Natural killer cell treated with Interleukin-12 subunit alpha and Interleukin-12 subunit beta and Interleukin-15 and Interleukin-18, amount 100 ng/mL, for 72 hours (primary cell): ENCODE measurements at places on chromosomes 2 and 18.

DNA sequence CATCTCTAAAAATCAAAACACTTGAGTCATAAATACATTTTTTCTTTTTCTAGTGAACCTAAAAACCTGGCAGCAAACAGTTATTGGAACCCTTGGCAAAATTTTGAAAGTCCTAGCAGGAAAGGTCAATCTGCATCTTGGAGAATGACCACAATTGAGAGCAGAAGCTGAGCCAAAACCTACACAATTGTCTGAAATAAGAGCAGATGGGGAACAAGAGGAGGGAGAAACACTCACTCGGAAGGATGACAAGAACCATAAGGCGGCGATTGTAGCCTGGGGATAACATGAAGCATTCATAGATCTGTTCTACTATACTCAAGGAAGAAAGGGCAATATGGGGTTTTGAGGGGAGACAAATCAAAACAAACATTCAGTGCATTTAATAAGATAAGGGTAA is 117.0 kb downstream of the CHN1 start:
- no peak for DNase-seq

GRCh38 chr18:29161429-29161828 is 984.5 kb upstream of the CDH2 start:
- DNase-seq, result no peak

- no peak for DNase-seq
Measured at GRCh38 chr2:111052621-111053020, 68.1 kb upstream of the BCL2L11 start.

DNA sequence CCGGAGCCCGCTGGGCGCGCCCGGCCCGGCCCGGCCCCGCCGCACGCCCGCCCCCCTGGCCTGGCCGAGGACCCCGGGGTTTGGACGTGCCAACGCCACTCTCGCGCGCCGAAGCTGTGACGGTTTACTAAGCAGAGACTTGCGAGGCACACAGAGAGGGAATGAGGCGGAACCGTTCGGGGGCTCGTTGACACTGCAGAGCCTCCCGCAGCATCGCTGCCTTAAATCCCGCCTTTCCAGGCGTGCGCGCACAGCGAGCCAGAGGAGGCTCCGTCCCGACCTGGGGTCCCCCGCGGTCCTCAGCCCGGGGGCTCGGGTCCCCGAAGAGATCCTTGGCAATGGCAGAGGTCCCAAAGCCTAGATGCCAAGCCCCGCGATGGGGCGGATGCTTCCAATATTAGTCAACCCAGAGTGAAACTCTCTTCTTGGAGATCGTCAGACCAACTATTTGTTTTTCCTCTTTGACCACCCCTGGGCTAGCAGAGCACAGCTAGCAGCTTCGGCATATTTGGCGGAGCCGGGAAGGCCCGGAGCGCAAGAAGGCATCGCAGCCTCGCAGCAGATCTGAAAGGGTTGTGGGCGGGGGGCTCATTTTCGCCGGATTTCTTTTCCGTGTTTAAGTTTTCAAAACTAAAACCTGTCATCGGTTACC is at the start of gene ZNF385B:
Gene ZNF385B (minus strand): TSS at position 197 of the 652 bp plus-strand sequence.
- no peak for DNase-seq

DNA sequence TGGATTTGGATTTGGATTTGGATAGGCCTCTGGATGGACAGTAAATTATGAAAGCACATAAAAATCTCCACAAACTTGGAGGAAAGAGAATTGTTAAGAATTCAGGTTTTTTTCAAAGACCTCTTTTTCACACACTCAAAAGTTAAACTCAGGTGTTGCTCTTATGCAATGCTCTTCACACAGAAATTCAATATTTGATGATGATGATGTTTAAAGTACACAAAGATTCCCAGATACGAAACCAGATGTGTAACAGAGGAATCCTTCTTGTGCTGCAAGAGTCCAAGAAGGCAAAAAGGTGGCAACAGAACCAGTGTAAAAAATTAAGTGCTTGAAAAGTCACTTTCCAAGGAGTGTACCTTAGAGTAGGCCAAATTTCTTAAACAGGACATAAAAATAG is 75.8 kb upstream of the SPATS2L start:
- DNase-seq, result no peak

DNA sequence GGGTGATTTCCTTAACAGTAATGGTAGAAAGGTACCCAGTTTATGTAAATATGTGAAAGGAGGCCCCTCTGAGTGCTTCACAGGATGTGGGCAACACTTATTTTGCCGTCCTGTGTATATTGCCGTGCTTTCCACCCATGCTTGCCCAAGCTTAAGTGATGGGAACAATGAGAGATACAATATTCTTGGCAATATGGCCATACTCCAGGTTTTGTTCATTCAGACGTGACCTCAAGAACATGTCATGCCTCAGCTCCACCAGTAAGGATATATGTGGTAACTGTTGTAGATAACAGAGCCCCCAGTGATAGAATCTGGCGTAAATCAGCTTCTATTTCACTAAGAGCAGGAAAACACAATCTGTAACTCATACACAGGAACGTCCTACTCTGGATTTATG is 318.7 kb downstream of the PTPRM start:
- no peak for DNase-seq

DNA sequence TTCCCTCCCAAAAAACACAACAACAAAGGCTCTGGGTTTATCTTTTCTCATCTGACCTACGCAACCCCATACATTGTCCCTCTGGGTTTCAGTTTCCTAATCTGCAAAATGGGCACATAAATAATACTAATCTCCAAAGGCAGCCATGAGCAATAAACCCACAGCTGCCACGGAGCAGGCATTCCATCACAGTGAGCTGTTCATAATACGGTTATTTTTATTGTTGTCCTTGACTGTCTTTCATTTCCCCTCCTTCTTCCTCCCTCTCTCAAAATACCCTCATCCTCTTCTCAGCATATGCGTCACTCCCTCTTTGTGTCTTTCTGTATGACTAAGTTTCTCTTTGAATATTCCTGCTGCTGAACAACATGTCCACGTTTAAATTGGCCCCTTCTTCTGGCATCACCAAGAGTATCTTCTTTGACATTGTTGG is 129.8 kb upstream of the CAB39 start:
- DNase-seq, result no peak

GRCh38 chr2:223319601-223320000 is 267.6 kb downstream of the KCNE4 start:
- DNase-seq, result no peak

GRCh38 chr2:127909019-127909418 is 23.3 kb upstream of the AMMECR1L start:
- DNase-seq, result no peak

GRCh38 chr2:88059979-88060906 is 4.7 kb upstream of the KRCC1 start:
- DNase-seq, result no peak

GRCh38 chr2:236088368-236089057 is 79.7 kb downstream of the GBX2 start:
- no peak for DNase-seq

DNA sequence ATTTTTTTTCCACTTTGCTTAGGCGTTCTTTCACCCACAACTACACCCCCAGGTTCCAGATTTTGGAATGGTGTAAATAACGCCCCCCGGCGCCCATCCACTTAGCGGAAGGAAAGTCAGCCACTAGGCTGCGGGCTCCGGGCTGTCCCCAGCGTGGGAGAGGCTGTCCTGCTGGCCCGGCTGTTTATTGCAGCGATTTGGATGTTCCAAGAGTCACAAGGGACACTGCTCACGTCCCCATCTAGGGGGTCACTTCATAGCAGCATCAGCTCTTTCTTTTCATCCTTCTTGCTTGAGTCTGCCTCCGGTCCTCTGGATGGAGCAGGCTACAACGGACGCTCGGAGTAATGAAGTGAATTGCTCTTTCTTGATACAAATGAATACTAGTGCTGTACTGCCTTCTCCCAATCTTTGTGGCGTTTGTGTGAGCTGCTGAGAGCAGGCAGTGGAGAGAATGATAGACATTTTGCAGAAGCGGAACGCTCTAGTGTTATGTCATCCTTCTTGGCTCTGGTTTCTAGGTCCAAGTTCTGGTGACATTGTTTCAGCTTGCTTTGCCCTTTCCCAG is 50.7 kb upstream of the PAIP2B start:
- DNase-seq, result no peak

DNA sequence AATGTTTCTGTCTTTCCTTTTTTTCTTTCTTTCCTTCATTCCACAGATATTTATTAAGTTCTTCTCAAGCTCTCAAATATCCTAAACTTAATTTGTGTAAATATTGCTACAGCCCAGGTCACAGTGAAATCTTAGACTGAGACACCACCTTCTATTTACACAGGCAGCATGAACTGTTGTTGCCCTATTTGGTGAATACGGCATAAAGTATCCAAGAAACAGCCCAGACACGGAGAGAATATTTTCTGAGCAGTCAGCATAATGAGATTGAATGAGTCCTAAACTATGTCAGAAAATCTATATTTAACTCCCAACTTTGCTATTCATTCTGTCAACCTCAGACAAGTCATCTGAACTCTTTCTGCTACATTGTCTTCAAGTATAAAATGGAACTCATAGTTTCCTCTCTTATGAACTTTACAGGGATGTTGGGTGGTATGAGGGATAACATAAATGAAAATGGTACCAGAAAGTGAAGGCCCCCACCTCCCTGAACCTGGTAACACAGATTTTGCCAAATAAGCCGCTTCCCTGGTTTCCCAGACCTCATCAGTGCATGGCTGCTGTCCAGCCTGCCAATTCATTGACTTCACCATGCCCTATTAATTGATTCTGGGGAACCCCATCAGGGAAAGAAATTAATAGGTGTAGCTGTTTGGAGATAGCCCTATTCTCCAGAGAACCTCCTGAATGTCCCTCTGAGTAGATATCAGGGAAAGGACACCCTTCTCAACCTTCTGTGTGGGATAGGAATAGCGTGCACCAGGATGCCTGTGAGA is 235.9 kb downstream of the SETBP1 start:
- no peak for DNase-seq

GRCh38 chr2:241019441-241020139 is 21.2 kb downstream of the SNED1 start:
- no peak for DNase-seq

- DNase-seq, result no peak
Measured at GRCh38 chr18:30192216-30192615, 850.3 kb downstream of the DSC3 start.

DNA sequence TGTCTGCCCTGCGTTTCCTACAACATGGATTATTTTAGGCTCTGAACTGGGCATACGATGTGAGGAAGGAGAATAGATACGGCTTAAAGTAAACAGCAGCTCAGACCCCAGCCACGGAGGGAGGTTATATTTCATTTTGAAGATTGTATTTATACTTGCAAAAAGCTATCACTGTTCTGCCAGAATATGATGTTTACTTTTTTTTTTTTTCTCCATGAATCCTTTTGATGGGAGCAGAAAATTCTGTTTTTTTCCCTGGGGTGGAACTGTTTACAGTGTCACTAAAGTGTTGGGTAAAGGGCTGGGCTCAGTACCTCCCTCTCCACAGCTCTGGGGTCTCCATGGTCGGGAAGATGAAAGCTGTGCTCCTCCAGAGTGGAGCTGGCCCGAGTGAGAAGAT is 13.1 kb downstream of the PCARE start:
- no peak for DNase-seq

DNA sequence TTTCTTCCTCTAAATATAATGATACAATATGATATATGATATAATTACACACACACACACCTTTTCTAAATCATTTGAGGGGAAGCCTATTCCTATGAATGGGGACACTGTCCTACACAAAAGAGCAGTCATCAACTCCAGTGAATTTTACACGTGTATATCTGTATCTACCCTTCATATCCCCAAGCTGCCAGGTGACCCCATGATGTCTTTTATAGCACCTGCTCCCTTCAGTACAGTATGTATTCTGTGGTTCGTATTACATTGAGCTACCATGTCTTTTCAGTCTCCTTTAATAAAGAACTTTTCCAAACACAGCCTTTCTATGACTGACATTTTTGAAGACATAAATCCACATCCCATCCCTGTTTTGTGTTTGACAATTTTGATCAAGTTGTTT is 19.0 kb downstream of the TBC1D8 start:
- no peak for DNase-seq

- no peak for DNase-seq
Measured at GRCh38 chr2:77807531-77808215, 285.5 kb upstream of the LRRTM4 start.

DNA sequence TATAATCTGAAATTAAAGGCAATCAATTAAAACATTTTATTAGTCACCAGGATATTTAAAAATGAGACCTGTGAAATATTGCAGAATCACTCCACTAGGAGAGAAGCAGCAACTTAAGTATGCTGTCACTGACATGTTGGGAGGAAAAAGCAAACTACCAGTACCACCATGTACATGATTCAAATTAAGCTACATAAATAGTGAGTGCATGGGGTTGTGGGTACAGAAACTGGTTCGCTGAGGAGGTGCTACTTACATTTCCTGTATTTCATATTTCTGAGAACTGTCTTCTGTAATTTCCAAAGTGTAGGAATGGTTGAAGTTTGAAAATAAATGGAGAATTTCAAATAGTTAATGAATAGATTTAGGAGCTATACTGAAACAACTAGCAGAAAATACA is 7.9 kb upstream of the NR4A2 start:
- no peak for DNase-seq

- DNase-seq, result no peak
Measured at GRCh38 chr18:22711192-22711685, 221.9 kb upstream of the RBBP8 start.

GRCh38 chr2:148674063-148675020 is 29.8 kb downstream of the EPC2 start:
- DNase-seq, result no peak

DNA sequence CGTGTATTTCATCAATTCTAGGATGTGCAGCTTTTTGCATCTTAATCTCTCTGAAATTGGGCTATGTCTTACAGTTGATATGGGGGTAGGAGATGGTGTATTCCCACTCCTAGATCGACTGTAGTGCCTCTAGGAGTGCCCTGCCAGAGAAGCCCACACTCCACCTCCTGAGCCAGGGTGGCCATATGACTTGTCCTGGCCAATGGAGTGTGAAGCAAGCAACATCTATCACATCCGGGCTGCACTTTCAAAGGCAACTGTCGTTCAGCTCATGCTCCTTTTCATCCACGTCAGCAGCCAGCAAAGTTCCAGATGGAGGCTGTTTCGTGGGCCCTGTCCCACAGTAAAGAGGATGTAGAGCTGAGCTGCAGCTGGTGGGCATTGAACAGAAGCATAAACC is 149.4 kb upstream of the SLC1A4 start:
- DNase-seq, result no peak
